ENCODE measurements at places on chromosomes 11 and 22.
A peak's percentile ranks its signal among the peaks of the same experiment; 100 is the strongest.

DNA sequence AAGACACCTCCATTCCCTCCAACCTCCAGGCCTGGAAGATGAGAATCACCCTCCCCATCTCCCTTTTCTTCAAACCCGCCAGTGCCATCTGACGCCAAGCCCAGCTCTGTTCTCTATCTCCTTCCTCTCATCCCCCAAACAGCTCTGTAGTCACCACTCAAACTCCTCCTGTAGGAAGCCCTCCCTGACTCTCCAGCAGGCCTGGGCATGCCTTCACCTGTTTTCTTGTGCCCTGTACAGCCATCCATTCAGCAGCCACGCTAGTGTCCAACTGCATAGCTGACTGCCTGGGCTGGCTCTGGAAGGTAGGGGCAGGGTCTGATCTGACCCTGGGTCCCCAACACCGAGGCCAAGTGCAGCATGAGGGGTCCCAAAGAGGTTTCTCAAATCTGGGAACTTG lies 25.0 kb downstream of the GDPD5 start:
- no peak for DNase-seq

DNA sequence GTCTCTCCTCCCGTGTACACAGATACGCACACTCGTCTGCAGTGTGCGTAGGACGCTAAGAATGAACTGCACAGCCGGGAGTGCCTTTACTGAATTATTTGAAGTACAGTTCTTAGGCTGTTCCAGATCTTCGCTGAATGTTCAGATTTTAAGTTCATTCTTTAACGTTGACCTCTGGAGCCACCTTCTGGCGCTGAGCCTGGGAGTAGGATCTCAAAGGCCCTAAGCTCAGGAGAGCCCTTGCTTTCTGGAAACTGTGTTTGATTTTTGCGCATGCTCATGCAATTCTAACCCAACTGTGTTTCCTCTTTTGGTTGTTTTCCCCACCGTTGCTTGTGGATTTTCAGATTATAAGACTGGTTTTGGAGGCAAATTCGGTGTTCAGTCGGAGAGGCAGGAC lies 22.8 kb downstream of the CTTN start:
- DNase-seq, result no peak

DNA sequence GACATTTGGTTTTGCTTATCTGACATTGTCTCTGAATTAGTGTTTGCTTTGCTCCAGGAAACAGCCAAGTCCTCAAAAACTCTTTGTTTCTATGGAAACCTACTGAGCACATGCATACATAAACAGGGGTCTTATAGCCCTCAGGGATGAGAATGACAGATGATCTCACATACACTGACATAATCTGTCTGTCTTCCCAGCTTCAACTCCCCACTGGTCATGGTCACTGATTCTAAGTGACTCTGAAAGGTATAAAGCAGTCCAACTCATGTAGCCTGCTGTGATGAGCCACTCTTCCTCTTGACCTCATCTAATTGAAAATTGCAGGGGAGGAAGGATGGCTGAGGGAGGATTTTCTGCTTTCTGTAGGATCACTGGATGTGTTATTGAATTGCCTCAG lies 12.6 kb downstream of the ZNF143 start:
- no peak for DNase-seq

- DNase-seq, result no peak
These were observed 9.8 kb downstream of the CYP2R1 start for GRCh38 chr11:14882196-14882595.

GRCh38 chr22:27885977-27886842 lies 32.8 kb downstream of the PITPNB start:
- peak; percentile 1 for DNase-seq

DNA sequence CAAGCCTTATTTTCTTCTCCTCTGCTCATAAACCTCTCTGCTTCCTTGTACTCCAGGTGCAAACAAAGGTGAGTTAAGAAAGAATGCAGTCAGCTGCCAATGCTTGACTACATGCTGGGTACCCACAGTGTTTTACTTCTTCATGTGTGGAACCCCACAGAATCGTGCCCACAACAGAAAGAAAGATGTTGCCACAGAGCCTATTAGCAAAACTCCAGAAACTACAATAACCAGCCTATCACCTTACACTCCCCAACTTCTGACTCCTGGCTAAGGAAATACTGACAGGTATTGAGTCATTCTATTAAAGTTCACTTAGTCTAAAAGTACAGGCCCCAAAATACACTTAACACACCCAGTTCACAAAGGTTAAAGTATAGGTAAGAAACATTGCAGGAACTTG lies 56.9 kb upstream of the CCDC89 start:
- no peak for DNase-seq
